RWPE2 (cell line): ENCODE measurements at places on chromosomes 7 and 10.

GRCh38 chr10:81031774-81032173 is 494.1 kb downstream of the SH2D4B start:
- DNase-seq = no peak
- H3K27ac ChIP-seq = no peak overlapping the region
- H3K36me3 ChIP-seq = no peaks in the 10 kb centered on the region
- no peaks in the 10 kb centered on the region for H3K4me1 ChIP-seq
- H3K27me3 ChIP-seq = no peaks in the 10 kb centered on the region

DNA sequence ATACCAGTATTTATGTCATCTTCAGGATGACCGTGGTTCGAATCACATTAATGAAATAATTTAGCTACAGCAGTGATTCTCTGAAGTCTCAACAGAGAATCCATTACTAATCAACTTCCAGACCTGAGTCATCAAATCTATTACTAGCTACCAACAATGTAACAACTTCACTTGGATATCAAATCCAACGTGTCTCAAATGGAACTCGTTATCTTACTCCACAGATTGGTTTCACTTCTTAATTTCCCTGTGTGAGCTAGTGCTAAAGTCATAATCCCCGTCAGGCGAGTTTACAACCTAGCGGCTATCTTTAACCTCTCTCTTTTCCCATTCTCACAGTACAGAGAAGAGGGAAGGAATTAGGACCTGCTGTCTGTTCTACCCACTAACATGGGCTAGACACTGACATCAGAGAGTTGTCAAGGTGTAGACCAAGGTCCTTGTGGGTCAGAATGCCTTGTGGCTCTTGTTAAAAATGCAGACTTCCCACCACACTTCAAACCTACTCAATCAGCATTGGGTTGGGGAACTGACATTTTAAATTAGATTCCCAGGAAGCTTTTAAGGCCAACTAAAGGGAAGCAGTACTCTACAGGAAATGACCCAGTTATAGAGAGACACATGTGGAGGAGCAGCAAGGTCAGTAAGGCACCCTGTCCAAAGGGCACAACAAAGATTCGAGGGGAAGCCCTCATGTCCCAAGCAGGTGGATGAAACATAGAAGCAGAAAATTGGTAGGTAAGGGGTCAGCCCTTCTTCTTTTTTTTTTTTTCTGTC is 57.3 kb upstream of the GSAP start:
- no peak overlapping the region for H3K4me3 ChIP-seq
- no peaks in the 10 kb centered on the region for H3K27me3 ChIP-seq
- no peak overlapping the region for H3K27ac ChIP-seq
- no peaks in the 10 kb centered on the region for H3K36me3 ChIP-seq
- no peak for DNase-seq

DNA sequence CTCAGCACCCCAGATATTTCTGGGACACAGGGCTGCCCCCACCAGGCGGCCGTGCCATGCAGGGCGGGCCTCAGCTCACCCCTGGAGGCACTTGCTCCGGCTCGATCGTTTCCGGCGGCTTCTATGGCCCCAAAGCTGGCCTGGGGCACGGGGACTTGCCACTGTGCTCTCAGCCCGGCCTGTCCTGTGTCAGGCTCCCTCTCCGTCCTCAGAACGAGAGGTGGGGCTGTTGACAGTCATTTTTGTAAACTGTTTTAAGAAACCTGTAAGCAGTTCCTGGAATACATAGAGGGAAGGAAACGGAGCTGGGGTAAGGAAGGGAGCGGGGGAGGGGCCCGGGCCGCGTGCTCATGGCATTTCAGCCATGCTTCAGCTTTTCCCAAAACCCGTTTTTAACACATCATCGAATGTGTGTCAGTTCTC is 30.7 kb upstream of the PRKAR1B start:
- DNase-seq = no peak
- H3K27ac ChIP-seq = no peak overlapping the region
- H3K4me1 ChIP-seq = no peaks in the 10 kb centered on the region
- peaks cover 65% of the 10 kb centered on the region for H3K36me3 ChIP-seq

DNA sequence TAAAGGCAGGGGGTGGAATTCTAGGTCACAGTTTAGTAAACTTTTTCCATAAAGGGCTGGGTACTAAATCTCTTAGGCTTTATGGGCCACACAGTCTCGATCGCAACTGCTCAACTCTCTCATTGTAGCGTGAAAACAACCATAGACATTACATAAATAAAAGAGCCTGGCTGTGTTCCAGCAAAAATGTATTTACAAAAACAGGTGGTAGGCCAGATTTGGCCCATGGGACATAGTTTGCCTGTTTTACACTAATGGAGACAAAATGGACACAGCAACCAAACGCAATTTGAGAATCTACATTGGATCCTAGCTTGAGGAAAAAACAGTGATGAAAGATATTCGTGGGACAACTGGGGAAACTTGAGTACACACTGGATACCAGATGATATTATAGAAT is 23.2 kb upstream of the MALSU1 start:
- no peaks in the 10 kb centered on the region for H3K27me3 ChIP-seq
- no peak overlapping the region for H3K4me3 ChIP-seq
- H3K27ac ChIP-seq = no peak overlapping the region

GRCh38 chr7:111380945-111381344 is 181.3 kb downstream of the IMMP2L start:
- no peak overlapping the region for H3K27ac ChIP-seq
- no peak overlapping the region for H3K4me3 ChIP-seq
- H3K4me1 ChIP-seq = peaks cover 15% of the 10 kb centered on the region
- H3K36me3 ChIP-seq = no peaks in the 10 kb centered on the region

DNA sequence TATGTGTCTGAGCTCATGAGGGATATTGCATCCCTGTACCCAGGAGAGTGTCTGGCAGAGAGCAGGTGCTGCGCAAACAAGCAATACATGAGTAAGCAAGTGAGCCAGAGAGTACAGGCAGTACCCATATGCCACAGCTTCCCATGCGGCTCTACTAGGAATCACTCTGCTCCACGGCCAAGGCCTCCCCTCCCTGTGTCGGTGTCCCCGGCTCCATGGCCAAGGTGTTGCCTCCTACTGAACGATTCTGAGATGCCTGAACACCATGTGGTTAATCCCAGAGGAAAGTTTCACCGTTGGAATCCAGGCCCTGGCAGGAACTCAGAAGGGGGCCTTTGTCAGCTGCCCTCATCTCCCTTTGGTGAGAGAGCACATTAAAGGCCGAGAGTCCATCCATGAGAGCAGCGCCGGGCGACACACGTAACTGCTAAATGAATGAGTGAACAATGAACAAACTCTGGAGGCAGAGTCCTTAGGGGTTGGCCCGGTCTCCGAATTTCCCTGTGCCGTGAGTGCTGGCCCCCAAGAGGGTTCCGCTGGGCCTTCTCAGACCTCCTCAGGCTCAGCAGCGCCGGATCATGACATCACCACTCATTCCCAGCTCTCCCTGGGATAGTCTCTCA is 136.0 kb upstream of the FAM20C start:
- no peaks in the 10 kb centered on the region for H3K4me1 ChIP-seq
- DNase-seq = no peak
- no peaks in the 10 kb centered on the region for H3K36me3 ChIP-seq

- H3K36me3 ChIP-seq = peaks cover 36% of the 10 kb centered on the region
- DNase-seq = no peak
- no peak overlapping the region for H3K4me3 ChIP-seq
- H3K27ac ChIP-seq = no peak overlapping the region
- no peaks in the 10 kb centered on the region for H3K27me3 ChIP-seq
Observed at GRCh38 chr10:77782328-77783061, 144.1 kb downstream of the DLG5 start.

DNA sequence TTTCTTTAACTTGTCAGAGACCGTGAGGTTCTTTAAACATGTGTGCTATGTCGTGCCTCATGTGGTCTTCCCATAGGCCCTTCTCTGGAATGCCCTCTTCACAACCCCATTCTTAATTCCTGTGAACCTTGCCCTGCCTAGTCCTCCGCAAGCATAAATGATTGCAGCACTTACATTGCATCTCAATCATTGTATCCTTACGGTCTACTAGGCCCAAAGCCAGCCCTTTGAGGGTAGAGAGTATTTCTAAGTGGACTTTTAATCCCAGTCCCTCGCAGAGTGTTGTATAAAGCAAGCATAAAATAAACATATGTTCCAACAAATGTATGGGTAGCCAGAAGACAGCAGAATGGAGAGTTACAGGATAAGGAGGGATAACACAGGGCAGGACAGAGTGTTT is 92.1 kb upstream of the FAM133B start:
- no peaks in the 10 kb centered on the region for H3K27me3 ChIP-seq
- peaks cover 14% of the 10 kb centered on the region for H3K36me3 ChIP-seq
- no peaks in the 10 kb centered on the region for H3K4me1 ChIP-seq
- no peak overlapping the region for H3K27ac ChIP-seq
- no peak overlapping the region for H3K4me3 ChIP-seq
- DNase-seq = no peak

GRCh38 chr10:63634488-63635065 is 113.4 kb downstream of the REEP3 start:
- no peaks in the 10 kb centered on the region for H3K27me3 ChIP-seq
- H3K36me3 ChIP-seq = no peaks in the 10 kb centered on the region
- no peak overlapping the region for H3K4me3 ChIP-seq
- H3K27ac ChIP-seq = no peak overlapping the region

- H3K36me3 ChIP-seq = no peaks in the 10 kb centered on the region
- DNase-seq = no peak
- H3K4me3 ChIP-seq = no peak overlapping the region
- H3K4me1 ChIP-seq = no peaks in the 10 kb centered on the region
Observed at GRCh38 chr7:154914996-154915380, 87.9 kb downstream of the PAXIP1 start.

- no peaks in the 10 kb centered on the region for H3K36me3 ChIP-seq
- H3K27me3 ChIP-seq = peaks cover 6% of the 10 kb centered on the region
- H3K4me1 ChIP-seq = peaks cover 6% of the 10 kb centered on the region
- no peak overlapping the region for H3K4me3 ChIP-seq
- no peak overlapping the region for H3K27ac ChIP-seq
Observed at GRCh38 chr7:55343860-55344606, 21.1 kb upstream of the LANCL2 start.

DNA sequence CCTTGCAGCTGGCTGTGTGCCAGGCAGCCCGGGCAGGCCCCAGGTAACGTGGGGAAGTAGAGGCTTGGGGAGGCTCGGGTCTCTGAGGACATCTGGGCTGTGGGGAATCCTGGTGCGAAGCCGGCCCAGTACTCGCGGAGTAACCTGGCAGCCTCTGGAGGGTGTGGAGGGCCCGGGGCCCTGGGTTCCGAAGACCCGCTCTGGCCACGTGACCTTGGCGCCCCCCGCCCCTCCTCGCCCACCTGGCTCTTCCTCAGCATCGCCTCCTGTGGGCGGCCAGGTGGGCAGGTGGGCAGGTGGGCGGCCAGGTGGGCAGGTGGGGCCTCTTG is 143.1 kb downstream of the WDR37 start:
- no peak overlapping the region for H3K27ac ChIP-seq
- DNase-seq = no peak
- H3K36me3 ChIP-seq = no peaks in the 10 kb centered on the region
- no peaks in the 10 kb centered on the region for H3K27me3 ChIP-seq

DNA sequence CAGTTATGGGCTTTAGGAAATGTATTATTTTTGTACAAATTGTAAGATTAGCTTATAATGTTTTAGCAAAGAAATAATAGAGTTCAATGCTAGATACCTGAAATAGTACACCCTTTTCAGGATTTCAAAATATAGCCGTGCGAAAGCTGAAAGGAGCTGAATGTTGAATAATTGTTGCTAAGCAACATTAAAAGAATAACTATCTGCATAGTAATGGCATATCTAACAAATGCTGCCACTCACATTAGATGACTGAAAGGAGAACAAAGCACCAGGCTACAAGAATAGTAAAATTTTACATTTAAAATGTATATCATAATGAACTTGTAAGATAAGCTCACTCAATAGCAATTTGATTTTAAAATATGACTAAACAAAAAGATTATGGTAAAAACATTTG is 82.5 kb downstream of the SDHAF3 start:
- peaks cover 8% of the 10 kb centered on the region for H3K27me3 ChIP-seq
- H3K36me3 ChIP-seq = no peaks in the 10 kb centered on the region
- H3K27ac ChIP-seq = no peak overlapping the region
- no peaks in the 10 kb centered on the region for H3K4me1 ChIP-seq

- no peak for DNase-seq
- H3K4me3 ChIP-seq = no peak overlapping the region
- no peak overlapping the region for H3K27ac ChIP-seq
- peaks cover 64% of the 10 kb centered on the region for H3K36me3 ChIP-seq
- H3K4me1 ChIP-seq = no peaks in the 10 kb centered on the region
- H3K27me3 ChIP-seq = no peaks in the 10 kb centered on the region
Observed at GRCh38 chr7:158885624-158886023, 29.3 kb downstream of the DYNC2I1 start.

DNA sequence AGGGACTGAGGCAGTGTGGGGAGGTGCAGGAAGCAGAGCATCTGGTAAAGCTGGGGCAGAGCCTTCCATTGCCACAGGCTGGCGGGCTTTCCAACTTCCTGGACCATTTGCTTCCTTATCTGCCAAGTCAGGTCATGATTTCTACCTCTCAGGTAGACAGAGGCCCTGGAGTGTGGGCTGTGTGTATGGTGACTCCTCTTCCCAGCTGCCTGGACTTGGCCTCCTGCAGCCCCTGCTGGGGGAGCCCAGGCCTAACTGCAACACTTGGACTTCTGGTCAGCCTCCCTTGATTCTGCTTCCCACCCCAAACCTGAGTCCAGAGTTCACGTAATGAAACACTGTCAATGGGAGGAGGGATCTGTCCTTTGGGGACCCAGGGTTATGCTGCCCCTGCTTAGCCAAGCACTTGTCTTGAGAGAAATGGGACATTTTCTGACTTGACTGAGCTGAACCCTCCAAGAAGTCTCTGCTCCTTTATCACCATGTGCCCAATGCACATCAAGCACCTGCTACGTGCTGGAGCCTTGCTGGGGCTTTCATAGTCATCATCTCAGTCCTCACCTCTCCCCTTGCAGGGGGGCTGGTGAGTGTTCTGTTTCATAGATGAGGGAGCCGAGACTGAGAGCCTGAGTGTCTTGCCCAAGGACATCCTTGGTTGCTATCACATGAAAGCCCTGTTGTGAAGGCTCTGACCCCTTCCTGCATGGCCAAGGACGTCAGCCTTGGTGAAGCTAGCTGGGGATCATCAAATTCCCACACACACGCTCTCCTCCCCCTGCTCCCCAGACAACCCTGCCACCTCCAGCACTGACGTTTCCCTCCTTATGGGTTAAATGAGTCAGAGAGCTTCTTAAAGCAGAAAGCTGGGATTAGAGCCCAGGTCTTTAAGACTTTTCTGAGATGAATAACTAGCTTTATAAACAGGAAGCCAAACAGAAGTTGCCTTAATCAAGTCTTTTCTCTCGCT is 3.4 kb downstream of the CLEC2L start:
- no peak for DNase-seq
- peaks cover 31% of the 10 kb centered on the region for H3K27me3 ChIP-seq
- H3K36me3 ChIP-seq = no peaks in the 10 kb centered on the region
- H3K27ac ChIP-seq = no peak overlapping the region
